NCI-H146 (cell line): ENCODE measurements at places on chromosomes 1 and 21.

GRCh38 chr1:91777630-91778300 lies 108.2 kb downstream of the TGFBR3 start:
- DNase-seq: peak; percentile 77

- no peak for DNase-seq
Measured at GRCh38 chr1:245863566-245864184, 643.4 kb downstream of the SMYD3 start.

DNA sequence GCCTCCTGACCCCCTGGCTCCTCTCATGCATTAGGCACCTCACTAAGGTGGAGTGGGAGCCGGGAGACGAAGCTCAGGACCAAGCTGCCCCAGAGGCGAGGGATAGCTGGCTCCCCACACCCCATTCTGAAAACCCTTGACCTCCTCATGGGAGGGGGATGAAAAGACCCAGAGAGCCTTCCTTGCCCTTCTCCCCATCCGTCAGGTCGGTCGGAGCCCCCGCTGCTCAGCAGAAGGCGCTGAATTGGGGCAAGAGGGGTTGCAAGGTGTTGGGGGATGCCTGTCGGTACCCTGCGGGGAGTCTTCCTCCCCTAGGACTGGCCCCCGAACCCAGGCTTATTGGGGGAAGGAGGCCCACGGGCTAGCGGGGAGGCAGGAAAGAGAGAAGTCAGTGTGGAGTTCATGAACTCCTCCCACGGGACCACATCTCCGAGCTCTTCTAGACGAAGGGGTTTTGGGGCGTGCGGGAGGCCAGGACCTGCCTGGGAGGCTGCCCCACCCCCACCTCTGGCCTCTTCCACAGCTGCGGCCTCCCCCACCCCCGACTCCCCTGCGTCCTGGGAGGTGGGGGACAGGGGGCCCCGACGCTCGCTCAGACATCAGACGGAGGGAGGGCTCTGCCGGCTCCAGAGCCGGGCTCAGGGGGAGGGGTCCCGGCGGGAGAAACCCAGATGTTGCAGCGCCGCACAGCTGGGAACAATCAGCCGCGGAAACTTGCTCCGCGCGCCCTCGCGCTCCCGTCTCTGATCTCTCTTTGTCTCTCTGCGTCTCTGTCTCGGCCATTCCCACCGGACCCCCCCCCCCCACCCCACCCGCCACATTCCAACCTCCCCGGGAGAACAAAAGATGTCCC lies 719 bp downstream of the MFAP2 start:
- no peak for DNase-seq

GRCh38 chr1:119703666-119704450 lies 7.9 kb upstream of the PHGDH start:
- no peak for DNase-seq

DNA sequence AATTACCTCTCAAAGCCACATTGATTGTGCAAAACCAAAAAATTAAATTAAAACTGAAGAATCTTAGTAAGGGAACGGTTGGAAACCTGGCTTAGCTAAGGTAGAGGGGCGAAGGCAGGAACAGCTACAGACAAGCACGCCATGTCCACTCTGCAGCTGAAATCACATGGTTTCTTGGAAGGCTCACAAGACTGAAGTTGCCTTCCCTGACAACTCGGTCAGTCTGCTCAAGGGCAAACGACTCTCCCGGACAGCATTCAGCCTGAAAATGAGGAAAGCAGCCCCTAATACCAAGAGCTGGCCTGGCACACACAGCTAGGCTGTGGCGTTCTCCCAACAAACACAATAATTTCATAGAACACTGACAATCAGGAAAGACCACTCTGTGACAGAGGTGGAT lies 22.7 kb upstream of the BECN2 start:
- DNase-seq: no peak

- DNase-seq: no peak
Measured at GRCh38 chr1:204980840-204981405, 62.1 kb upstream of the CNTN2 start.

GRCh38 chr1:93965256-93965655 lies 56.0 kb upstream of the GCLM start:
- no peak for DNase-seq

GRCh38 chr1:218642033-218642948 lies 297.2 kb downstream of the TGFB2 start:
- no peak for DNase-seq

GRCh38 chr1:40652468-40652867 lies 13.0 kb downstream of the RIMS3 start:
- no peak for DNase-seq

DNA sequence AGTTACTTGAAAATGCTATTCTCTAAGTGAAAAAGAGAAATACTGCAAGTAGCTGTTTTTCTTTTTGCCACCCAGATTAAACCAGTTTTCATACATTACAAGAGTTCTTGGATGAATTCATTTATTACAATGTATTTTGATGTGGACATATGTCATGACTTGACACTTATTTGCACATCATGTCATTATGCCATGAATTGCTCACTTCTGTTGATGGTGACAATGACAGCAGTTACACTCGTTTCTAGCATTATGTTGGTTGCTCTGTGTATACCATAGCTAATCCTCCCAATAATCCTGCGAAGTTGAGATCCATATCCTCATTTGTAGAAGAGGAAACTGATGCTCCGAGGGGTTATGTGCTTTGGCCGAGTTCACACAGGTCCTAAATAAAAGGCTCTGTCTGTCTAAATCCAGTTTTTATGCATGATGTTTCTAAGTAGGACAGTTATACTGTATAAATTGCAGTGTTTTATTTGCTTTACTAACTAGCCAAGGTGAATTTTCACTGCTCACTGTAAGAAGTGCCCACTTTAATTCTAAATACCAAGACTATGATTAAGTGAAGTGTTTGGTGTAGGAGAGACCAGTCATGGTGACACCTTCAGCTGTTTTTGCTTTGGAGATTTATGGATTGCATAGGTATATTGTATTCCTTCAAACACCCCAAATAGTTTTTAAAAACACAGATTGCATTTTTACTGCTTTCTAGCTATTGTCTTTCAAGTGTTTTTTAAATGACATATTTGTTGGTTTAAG lies 56.7 kb downstream of the PRDM2 start:
- DNase-seq: no peak

DNA sequence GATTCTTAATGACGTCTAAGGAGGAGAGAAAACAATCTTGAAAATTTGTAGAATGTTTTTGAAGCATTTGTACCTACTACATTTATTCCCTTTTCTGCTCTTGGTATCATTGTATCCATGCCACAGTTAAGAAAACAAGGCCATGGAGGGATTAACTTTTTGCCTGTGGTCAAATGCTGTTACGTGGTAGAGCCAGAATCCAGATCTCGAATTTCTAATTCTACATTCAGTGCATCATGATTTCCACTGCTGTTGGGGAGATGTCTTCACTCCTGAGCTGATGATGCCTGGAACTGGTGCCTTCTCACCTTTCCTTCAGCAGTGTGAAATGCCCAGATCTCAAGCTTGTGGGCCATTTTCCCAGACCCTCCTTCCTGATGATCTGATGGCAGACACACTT lies 175.6 kb downstream of the HHAT start:
- DNase-seq: no peak

- no peak for DNase-seq
Measured at GRCh38 chr1:203511513-203511912, 17.6 kb downstream of the OPTC start.

GRCh38 chr21:42563686-42564085 lies 50.0 kb downstream of the SLC37A1 start:
- DNase-seq: no peak

DNA sequence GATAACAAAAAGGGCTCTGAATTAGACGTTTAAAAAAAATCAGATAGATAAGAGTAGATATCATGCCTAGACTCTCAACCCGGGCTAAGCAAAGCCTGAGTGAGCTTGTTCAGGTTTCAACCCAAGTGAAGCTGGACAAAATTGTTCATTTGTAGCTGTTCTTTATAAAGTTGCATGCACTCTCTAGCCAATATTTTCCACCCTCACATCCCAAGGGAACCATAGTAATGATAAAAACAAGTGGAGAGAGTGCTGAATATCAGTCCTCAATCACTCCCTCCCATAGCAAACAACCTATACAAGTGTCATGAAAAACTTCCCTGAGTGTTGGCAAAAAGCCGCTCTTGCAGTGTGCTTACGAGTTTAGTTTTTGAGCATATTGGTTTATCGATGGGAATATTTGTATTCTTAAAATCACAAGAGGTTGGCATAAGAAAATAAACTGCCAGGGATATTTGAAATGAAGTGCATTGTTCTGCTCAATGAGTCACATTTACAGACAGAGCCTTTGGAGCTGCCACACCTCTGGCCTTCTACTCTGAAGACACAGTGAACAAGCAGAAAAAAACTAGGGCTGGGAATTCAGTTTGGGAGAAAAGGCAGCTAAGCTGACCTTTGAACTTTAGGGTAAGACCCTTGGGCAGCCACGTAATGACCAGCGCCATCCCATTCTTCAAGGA lies 2.2 kb upstream of the CLCA2 start:
- no peak for DNase-seq

- no peak for DNase-seq
Measured at GRCh38 chr1:150628766-150629114, 672 bp downstream of the ENSA start.

GRCh38 chr1:180603850-180604226 lies 28.0 kb upstream of the XPR1 start:
- DNase-seq: no peak

GRCh38 chr1:16474166-16474800 lies 33.8 kb downstream of the NECAP2 start:
- no peak for DNase-seq

DNA sequence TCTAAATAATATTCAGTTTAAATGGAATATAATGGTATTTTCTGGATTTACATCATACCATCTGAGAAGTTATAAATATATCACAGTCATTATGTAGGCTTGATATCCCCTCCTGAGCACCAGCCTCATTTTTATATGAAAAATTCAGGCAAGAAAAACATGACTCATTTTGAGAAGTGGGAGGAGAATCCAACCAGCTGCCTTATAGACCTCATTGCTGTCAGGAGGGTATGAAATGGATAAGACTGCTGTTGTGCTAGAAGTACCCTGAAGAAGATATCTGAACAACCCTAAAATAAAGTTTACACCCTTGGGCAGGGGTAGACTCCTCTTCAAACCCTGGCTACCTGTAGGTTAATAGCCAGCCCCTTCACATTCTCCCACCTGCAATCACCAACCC lies 8.8 kb downstream of the GIPC2 start:
- no peak for DNase-seq

- DNase-seq: no peak
Measured at GRCh38 chr1:156425943-156426342, 56.9 kb downstream of the RHBG start.

GRCh38 chr1:97071173-97071572 lies 349.6 kb downstream of the PTBP2 start:
- no peak for DNase-seq

DNA sequence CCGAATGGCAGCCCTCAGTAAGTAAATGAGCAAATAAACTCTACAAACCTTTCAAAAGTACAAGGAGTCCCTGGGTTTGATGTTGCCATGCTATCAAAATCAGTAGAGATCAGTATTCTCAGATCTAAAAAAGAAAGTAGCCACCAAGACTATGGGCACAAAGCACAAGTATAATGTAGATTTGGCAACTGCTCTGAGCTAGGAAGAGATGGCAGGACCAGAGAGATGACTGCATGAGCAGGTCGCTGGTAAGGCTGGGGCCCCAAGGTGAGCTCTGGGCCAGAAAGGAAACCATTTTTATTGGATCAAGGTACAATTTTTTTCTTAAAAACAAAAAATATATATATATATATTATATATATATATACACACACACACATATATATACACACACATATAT lies 3.1 kb upstream of the ADORA3 start:
- DNase-seq: no peak

DNA sequence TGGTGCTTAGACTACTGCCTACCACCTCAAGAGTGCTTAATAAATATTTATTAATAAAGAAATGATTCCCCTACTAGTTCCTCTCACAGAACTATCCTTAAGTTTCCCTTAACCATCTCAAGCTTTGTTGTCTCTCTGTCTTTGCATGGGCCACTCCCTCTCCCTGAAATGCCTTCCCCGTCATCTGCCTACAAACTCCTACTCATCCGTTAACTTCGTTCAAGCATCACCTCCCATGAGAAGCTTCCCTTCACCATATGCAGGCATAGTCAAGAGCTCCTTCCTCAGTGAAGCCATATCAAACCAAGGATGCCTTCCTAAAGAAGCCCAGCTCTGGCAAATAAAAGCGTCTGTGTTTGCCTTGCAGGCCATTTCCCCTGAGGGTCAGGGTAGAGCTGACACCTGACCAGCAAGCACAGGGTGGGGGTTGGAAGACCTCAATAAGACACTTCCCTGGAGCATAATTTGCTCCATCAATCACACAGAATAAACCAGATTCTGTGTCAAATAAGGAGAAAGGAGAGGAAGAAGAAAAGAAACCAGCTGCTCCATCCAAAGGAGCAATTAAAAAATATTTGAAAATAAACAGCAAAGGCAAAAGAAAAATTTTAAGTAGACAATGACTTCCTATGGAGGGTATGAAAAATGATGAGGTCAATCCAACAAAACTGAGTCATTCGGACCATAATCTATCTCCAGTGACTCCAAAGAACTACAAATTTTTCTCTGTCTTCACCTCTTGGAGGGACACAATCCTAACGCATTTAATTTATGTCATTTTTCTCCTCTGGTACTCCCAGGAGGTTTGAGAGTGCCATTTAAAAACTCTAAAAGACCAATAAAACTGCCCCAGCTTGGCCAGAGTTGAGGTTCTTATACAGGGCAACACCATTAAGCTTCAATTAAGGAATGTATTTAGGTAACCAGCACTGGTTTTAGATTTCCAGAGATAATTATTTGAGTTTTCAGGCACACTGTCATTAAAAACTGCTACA lies 303.6 kb downstream of the KCNH1 start:
- no peak for DNase-seq

DNA sequence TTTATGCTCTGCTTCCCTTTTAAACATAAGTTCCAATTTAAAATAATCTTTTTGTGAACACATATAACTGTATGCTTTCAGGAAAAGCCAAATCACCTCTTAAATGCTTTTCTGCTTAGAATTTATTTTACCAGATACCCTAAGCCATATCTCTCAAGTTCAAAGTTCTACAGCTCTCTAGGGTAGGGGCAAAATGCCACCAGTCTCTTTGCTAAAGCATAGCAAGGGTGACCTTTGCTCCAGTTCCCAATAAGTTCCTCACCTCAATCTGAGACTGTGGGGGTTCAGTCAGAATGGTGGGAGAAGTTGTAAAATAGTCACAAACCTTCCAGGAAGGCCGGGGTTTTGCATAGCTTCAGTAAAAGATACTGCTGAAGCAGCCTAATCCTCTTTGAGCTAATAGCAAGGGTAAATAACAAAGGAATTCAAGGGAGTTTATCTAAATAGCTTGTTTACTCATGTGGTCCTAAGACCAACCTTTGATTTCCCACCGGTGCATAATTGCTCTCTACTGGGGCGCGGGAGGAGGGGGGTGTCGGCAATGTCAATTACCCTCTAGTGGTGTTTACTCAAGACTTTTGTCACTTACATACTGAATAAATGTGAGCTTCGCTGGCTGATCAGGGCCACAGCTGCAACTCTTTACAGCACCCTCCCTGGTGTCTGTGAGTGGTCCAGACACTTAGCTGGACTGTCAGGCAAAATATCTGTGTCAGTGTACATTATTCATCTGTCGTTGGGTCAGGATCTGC lies 1376.2 kb downstream of the NCAM2 start:
- DNase-seq: peak; percentile 65

- no peak for DNase-seq
Measured at GRCh38 chr1:40256401-40257084, 1.5 kb upstream of the ZMPSTE24 start.

- no peak for DNase-seq
Measured at GRCh38 chr1:3156936-3157335, 87.9 kb downstream of the PRDM16 start.

GRCh38 chr21:41666641-41667081 lies 100.2 kb downstream of the RIPK4 start:
- DNase-seq: no peak
